ENCODE measurements at places on chromosomes 4 and X.

DNA sequence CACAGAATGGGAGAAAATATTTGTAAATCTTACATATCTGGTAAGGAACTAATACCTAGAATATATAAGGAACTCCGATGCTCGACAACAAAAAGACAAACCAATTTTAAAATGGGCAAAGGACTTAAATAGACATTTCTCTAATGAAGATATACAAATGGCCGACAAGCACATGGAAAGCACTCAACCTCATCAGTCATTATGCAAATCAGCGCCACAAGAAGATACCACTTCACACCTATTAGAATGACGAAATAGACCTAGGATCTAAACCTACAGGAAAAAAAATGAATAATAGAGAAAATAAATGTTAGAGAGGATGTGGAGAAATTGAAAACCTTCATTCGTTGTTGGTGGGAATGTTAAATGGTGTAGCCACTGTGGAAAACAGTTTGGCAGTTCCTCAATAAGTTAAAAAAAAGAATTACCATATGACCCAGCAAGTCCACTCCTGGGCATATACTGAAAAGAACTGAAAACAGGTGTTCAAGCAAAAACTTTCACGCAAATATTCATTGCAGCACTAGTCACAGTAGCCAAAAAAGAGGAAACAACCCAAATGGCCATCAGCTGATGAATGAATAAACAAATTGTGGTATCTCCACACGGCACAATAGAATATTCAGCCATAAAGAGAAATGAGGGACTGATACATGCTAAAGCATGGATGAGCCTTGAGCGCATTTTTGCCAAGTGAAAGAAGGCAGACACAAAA lies 57.3 kb upstream of the WDR19 start:
- no peak for DNase-seq

DNA sequence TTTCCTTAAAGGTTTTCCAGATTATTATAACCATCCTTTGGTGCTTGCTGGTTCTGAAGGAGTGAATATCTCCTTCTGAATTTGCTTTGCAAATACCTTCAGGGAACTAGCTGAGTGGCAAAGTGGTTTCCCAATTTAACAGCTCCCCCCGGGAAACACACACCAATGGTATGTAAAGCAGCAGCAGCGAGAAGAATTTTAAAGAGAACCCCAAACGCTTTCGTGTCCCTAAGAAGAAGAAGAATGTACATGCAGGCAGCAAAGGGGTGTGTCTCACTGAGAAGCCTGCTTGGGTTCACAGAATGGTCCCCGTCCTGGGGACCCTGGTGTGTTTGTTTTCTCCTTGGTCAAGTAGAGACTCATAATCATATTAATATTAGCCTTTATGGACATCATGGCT lies 4.2 kb upstream of the AKAP17A start:
- no peak for DNase-seq

DNA sequence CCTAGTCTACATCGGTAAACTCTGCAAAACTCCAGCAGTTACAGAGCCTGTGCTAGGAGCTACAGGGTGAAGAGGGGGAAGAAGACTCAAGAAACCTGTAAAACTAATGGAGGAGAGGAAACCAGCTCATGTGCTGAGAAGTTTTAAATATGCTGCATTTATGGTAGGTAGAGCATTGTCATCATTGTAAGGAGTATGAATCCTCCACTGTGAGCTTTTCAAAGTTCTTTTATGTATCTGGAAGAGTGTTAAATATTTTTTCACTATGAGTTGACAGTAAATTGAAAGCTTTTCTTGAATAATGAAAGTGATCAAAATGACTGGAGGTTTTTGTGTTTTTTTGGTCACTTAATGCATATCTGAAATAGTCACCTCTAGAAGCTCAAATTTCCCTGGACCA lies 46.2 kb downstream of the SEPTIN11 start:
- no peak for DNase-seq

- DNase-seq: no peak
Measured at GRCh38 chr4:152981278-152981677, 45.2 kb downstream of the FHDC1 start.

DNA sequence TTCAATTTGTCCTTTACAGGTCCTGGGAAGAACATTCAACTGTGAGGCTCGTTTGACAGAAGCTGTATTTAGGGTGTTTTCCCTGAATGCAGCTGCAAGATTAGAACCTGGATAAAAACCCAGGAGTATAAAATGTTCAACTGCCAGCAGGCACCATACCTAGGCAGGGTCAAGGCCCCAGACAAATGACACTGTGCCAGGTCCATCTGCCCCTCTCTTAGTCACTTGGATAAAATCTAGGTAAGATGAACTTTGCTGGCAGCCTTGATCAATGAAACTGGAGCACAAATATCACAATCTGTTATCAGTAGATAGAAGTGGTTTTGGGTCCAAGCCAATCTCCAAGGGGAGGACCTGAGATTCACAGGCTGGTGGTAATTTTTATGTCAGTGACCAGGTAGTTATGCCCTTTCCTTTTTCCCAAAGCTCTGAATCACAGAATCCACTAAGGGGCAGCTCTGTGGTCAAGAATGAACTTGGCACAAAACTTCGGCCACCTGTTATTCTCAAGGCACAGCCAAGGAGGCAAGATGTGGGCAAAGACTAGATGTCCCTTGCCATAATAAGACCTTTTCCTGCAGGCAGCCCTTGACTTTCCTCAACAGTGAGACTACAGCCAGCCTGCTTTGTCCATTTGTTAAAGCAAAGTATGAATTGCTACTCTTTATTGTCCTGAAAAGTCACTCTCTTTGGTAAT lies 501.0 kb downstream of the PPARGC1A start:
- no peak for DNase-seq

GRCh38 chr4:113955411-113955810 lies 24.0 kb downstream of the ARSJ start:
- no peak for DNase-seq

- peak; percentile 48 for DNase-seq
Measured at GRCh38 chrX:120358737-120359456, 3.0 kb upstream of the ATP1B4 start.

All from eye (tissue), 1 donor.